Glomerular endothelial cell (primary cell): ENCODE measurements at places on chromosomes 11 and 22. TPM values are rescaled to one million over a fixed set of nuclear protein-coding genes. Genes with fewer than 3 reads are reported as not detected.

DNA sequence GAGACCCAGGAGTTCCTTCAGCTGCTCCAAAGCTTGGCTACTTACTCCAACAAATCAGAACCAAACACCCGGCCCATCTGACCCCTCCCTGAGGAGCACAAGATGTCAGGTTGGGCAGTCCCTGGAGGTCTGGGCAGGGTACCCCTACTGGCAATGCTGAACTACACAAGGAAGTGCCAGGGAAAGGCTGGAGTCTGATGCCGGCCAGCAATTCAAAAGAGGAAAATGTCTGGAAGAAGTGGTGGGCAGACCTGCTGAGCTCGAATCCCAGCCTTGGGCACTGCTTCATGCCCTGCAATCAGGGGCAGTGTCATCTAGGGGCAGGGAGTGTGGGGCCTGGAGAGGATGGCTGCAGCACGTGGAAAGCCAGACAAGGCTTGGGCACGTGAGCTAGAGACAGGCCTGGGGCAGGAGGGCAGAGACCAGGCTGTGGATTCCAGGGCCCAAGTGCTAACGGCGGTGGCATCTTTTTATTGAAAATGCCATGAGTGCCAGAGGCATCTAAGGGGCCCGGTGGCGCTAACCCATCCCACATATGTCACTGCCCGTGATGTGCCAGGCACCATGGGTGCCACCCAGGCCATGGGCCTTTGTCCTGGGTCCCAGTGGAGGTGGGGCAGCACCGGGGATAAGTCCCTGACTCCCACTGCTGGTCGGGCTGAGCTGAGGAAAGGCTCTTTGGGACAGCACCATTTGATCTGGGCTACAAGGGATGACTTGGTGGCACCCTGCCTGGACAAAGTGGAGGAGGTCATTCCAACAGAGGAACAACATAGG is 97.9 kb upstream of the PITPNB start:
- DNase-seq, result no peak

DNA sequence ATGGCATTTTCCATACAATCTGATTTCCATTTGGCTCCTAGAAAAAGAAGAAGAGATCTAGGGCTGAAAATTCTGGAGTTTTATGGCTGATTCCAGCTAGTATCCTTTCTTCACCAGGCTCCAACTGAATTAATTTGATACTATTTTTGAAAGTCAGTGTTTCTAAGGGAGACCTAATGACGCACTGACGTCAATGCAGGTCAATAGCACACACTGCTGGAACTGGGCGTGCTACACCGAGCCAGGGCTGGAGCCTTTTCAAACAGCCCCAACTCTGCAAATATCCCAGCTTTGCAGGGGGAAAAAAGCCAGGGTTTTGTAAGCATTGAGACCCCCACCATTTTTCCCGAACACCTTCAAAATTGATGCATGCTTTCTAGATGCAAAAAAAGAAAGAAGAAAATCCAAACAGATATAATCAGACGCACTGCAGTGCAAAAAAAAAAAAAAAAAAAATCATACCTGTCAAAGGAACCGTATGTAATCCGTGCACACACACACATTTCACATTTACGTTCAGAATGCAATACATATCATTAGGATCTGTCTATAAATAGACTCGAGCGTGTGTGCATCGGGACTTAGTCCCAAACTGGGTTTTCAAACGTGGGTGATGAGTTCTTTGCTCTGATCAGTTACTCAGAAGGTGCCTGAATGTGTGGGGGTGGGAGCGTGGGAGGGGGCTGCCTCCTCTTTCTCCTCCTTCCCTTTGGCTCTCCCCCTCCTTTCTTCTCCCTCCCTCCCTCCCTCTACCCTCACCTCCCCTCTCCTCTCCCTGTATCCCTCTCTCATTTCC is 124.5 kb upstream of the HSD17B12 start:
- no peak for DNase-seq

Gene LYVE1
- total RNA-seq, result 254 and 616 TPM in 2 replicates

DNA sequence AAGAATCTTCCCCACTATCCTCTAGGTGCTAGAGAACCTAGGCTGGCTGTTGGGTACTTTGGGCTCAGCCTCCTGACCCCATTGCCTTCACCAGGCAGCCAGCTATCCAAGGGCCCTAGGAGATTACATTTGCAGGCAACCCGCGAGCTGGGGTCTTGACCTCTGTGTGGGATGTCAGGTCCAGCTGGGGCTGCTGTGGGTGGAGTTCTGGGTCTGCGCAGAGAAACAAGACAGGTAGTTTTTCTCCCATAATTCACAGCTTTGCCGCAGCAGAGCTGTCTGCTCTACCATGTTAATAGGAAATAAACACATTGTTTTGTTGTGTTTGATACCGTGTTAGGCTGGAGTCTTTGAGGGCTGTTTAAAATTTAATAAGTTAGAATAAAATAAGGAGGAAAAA is 142.8 kb upstream of the PLET1 start:
- DNase-seq, result no peak

Gene MS4A3
- total RNA-seq, result not detected in 2 replicates

DNA sequence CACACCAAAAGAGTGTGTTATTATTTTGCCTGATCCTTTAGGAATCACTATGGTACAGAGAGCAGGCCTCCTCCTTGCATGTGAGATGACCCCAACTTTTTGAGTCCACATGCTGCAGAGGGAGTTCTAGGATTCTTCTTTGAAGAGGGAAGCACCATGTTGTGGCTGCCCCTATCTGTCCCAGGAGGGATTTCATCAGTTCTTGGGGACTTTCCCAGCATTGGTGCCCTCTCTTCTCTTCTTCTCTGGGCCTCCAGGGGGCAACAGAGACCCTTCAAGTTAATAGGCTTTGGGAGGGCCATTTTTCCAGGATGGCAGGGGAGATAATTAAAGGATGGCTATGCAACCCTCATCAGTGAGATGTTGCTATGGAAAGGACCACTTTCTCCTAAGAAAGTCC is 3.6 kb downstream of the MMP1 start:
- DNase-seq, result no peak

DNA sequence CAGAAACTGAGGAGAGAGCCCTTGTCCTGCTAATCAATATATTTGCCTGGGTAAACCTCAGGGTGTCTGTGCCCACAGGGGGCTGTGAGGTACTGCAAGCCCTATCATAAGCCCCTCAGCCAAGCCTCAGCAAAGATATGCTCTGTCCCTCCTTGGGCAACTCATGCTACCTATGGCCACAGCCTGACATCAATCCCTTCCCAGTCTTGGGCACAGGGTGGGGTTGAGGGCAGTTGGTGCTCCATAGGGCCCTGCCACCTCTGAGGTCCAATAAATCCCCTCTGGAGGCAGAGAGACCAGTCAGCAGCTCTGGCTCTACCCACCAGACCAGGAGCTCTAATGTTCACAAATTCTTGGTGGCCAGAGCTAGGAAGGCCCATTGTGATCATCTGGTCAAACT is 23.8 kb downstream of the TPBGL start:
- no peak for DNase-seq

Gene TEX54
- total RNA-seq, result not detected in 2 replicates

Gene CD3D
- total RNA-seq, result not detected in 2 replicates

DNA sequence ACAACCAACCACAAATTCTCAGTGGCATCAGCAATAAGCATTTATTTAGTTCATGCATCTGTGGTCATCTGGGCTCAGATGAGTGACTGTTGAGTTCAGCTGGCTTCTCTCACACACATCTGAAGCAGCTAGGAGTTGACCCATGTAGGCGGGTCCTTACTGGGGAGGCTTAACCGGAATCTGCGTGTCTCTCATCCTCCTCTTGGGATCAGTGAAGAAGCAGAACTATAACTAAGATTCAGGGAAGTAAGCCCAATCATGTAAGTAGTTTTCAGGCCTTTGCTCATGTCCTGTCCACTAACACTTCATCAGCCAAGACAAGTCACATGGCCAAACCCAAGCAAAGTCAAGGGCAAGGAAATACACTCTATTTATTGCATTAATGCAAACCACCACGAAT is 236.2 kb downstream of the C11orf87 start:
- DNase-seq, result no peak

DNA sequence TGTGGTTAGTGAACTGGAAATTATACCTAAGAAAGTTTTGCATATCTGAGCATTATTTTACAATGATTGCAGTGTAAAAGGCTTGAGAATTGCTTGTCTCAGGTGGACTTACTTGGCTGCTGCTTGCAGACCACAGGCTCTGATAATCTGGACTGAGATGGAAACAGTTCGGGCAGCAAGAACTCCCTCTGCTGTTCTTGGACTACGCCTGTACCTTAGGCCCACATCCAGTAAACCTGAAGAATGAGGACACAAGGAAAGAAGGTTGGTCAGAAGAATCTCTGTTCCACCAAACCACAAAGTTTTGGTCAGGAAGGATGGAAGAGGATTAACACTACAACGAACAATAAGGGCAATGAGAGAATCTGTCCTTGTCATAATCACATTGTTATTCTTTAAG is 80.1 kb downstream of the C2CD3 start:
- no peak for DNase-seq

- DNase-seq, result no peak
Measured at GRCh38 chr11:128874427-128874826, 7.3 kb upstream of the KCNJ1 start.

GRCh38 chr11:34916015-34916842 is at the start of the genes APIP and PDHX:
Gene APIP, minus strand, starts transcription at chr11:34916379. Its CDS starts 95 bp downstream, at chr11:34916284.
Gene PDHX, plus strand, starts transcription at chr11:34916618. Its CDS starts 38 bp downstream, at chr11:34916656.
- DNase-seq, result peak; percentile 68

- DNase-seq, result no peak
Measured at GRCh38 chr22:19469421-19469820, 9.6 kb downstream of the UFD1 start.

GRCh38 chr11:42840176-42840829 is 471.5 kb upstream of the API5 start:
- no peak for DNase-seq

DNA sequence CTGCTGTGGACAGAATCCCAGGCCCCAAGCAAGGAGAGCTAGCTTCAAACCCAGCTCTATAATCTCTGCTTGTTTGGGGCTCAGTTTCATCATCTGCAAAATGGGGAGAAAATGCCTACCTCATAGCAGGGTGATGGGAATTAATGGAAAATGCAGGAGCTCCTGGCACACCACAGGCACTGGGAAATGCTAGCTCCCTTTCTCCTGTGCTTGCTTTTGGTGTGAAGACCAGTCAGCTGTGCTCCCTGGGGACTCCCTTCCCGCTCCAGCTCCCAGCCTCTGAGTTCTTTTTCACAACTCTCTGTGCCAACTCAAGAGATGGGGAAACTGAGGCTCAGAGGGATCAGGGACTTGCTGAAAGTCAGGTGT is 8.2 kb upstream of the SERPINH1 start:
- no peak for DNase-seq

- DNase-seq, result no peak
Measured at GRCh38 chr11:107743191-107743590, 31.3 kb upstream of the SLN start.

DNA sequence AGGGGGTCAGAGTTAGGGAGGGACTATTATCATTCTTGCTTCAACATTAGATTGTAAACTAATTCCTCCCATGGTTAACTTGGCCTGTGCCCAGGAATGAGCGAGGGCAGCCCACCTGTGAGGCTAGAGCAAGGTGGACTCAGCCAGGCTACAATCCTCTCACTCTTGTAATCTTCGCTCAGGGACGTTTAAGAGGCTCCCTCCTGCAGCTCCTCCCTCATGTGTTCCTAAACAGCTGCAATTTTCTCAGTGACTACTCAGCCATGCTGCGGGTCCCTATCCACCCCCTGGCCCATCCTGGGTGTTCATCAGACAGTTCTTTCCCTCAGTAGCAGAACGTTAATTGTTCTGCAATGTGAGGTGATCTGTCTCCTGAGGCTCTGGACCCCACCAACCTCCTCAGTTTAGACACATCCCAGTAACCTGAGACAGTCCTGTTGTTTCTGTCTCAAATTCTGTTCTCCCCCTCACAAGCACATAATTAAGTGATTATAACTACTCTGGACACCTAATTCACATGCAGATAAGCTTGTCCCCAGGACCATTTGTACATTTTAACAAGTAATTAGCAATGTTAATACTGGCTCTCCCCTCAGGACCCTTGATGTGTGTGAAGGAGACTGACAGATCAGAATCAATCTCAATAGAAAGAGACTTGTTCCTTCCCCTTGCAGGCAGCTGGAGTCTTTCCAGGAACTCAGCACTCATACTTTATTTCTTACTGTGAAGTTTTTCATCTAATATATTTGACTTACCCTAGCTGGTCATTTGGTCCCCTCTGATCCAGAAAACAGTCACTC is 337.2 kb upstream of the B3GAT1 start:
- DNase-seq, result no peak

Gene PRR33
- not detected in 2 replicates for total RNA-seq

Gene USP2
- total RNA-seq, result 0.41 TPM in 1 of 2 replicates, not detected in the other

DNA sequence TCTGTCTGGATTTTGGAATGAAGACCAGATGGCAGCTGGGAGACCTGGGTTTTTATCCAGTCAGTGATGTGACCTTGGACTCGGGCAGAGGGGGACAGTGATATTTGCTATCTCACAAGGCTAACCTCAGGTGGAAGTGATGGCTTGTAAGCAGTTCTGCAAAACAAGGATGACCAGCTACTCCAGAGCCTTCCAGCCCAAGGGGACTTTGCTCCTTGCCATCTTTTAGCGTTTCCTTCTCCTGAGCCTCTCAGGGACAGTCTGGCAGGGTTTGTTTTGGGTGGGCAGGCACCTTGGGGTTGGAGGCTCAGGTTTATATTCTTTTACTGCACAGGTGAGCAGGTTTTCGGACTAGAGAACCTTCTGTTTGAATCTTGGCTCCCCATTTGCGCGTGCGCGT is 9.5 kb upstream of the OSBP2 start:
- DNase-seq, result no peak

Gene MFRP
- total RNA-seq, result 0.35 and 0.39 TPM in 2 replicates

DNA sequence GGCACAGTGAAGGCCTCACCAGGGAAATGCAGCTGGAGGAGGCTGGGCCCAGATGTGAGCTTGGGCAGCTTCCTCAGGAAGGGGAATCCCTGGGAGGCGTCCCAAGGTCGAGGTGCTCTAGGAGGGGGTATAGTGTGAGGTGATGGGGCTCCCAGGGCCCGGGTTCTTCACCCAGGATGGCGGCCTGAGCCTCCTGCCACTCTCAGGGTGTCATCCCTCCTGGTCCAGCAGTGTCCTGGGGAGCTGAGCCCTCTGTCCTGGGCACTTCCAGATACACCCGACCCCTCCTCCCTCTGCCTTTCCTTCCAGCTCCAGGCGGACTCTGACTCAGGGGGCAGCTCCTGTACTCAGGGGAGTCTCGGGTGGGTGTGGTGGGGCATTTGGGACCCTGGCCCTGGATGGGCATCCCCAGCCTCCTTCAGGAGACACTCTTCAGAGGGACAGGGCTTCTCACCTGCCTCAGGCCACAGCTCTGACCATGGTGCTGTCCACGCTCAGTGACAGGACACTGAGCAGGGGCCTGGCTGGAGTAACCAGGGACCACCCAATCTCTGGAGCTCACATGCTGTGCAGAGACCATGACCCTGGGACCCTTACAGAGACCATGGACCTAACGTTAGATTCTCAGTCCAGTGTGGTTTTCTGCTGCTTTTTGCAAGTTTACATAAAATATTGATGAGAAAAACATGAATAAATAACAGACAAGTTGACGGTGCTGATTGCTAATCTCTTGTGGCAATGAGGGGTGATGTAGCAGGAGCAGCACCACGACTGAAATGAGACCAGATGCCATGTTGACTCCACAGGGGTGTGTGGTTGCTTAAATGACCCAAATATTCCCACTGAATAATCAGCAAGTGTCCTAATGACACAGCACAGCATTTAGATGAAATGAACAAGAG is 101.9 kb downstream of the GGTLC2 start:
- DNase-seq, result no peak

Gene OR51E1
- total RNA-seq, result not detected in 2 replicates

GRCh38 chr22:48342016-48342415 is 1485.7 kb downstream of the BRD1 start:
- DNase-seq, result no peak
